Activated T-cell treated with anti-CD3 and anti-CD28 coated beads for 1 hour (primary cell): ENCODE measurements at places on chromosomes 1 and 21.

DNA sequence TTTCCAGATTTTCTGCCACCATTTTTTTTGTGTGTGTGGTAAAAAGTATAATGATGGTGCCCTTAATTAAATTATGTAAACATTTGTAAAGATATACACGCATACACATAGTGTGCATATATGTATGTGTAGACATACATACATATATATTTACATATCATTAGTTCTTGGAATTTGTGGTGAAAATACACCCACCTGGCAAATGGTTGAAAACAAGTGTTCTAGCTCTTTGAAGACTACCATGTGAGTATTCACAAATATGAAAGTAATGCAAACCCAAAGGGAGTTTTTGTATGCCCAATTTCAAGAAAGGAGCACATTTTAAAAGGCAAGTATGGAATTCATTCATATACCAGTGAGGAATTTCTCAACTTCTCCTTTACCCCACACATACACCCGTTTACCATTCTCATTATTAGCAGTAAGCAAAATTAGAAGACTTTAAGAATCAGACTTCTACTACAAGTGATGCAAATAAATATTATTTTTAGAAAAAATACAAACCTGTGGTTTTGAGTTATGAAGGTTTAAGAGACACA lies 8.0 kb downstream of the RABGAP1L start:
- no peak for DNase-seq

GRCh38 chr1:117003223-117003875 lies 1.8 kb downstream of the CD101 start:
- no peak for DNase-seq

DNA sequence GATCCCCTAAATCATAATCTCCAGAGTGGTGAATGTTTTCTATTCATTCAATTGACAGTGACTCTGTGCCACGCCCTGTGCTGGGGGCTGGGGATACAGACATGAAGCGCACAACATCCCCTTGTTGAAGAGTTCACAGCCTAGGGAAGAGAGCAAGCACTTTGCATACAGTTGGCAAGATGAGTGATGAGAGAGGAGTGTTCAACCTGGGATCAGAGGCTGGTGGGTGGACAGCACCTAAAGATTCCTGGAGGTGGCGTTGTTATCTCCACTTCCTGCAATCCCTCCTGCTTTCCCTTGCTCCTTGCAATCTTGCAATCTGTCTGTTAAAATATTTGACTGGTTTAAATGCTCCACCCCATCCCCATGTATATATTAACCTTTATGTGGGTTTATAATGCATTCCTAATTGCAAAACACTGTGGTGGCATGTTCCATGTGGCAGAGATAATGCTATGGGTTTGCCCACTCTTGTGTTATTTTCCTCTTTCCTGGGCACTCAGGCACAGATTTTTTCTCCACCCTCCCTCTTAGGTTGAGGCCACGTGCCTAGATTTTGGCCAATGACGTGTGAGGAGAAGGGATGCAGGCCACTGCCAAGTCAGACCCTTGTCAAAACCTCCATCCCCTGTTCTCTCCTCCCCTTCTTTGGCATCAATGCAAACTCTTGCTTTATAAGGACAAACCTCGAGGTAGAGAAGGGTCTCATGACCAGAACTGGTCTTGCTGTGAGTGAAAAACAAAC lies 36.2 kb upstream of the GADD45A start:
- DNase-seq, result no peak

GRCh38 chr21:24832961-24833360 lies 774.3 kb downstream of the MRPL39 start:
- no peak for DNase-seq

DNA sequence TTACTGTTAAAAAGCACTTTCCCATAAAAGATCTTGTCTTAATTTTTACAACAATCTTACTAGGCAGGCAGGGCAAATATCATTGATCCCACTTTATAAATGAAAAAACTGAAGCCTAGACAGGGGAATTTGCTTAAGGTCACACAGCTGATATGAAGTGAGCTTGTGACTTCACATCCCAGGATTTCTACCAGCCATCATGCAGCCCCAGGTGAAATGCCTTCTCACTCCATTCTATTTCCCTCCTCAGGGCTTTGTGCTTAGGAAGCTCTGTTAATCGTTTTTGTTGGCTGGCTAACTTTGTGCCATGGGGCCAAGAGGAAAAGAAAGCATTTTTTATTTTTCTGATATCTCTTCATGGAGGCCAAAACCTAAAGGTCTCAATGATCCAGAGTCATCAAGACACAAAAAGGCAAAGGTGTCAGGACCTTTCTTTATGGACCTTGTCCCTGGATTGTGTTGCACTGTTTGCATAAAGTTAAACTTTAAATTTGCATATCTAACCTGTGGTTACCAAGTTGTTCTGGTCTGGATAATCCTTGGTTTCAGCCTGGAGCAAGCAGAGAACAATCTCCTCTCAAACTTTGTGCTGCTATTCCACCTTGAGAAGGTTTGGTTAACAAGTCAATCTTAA lies 44.8 kb upstream of the ZNF326 start:
- no peak for DNase-seq

GRCh38 chr1:245001252-245001651 lies 136.9 kb upstream of the HNRNPU start:
- no peak for DNase-seq

GRCh38 chr1:242524571-242525359 lies at the start of gene PLD5:
PLD5 (minus strand) TSS chr1:242524697.
- no peak for DNase-seq

DNA sequence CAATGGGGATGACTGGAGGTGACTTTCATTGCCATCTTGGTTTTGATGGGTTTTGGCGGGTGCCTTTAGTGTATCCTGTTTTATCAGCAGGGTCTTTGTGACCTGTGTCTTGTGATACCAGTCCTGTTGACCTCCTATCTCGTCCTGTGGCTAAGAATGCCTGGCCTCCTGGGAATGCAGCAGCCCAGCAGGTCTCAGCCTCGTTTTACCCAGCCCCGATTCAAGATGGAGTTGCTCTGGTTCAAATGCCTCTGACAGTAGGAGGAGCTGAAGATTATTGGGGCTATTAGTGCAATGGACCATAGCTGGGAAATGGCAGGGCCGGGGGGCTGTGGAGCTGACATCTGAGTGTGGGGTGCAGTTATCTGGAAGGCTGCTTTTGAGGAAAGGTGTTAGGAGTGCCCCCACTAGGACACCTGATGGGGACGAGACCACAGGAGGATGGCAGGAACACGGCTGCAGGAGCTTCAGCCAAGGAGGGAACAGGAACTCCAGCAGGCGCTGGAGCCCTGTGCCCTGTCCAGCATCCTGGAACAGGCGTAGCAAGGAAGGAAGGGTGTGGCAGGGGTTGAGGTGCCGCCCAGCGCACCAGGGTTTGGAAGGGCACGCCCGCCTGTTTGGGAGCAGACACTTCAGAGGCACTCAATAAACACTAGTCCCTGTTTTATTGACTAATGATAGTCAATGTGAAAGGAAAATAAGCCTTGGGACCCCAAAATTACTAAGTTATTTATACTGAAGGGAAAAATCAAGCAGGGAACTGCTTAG lies 15.3 kb upstream of the AGPAT3 start:
- no peak for DNase-seq

DNA sequence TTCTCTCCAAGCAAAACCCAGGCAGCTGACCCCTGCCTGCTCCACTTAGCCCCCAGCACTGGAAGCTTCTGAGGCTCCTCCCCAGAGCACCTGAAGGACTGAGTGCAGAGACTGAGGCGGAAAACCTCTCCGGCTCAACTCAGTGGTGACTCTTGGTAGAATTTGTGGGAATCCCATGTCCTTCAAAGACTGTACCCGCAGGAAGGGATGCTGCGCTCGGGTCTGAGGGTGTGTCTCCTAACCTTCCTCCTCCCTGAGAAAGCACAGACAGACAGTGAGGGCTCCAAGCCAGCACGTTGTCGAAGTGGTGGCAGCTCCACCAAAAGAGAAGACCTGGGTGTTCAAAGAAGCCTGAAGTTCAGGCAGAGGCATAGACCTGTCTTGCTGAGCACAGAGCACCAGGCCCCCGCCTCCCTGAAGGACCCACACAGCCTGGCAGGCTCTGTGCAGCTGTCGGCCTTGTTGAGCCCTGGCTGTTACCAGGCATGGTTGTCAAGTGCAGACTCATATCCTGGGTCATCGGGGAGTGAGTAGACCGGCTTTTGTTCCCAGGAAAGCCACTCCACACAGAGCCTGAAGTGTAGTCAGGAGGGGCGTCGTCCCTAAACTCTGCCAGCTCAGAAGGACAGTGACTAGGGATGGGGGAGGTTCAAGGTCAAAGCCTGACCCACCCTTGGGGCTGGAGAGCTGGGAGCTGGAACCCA lies 36.7 kb downstream of the CSMD2 start:
- DNase-seq, result no peak

DNA sequence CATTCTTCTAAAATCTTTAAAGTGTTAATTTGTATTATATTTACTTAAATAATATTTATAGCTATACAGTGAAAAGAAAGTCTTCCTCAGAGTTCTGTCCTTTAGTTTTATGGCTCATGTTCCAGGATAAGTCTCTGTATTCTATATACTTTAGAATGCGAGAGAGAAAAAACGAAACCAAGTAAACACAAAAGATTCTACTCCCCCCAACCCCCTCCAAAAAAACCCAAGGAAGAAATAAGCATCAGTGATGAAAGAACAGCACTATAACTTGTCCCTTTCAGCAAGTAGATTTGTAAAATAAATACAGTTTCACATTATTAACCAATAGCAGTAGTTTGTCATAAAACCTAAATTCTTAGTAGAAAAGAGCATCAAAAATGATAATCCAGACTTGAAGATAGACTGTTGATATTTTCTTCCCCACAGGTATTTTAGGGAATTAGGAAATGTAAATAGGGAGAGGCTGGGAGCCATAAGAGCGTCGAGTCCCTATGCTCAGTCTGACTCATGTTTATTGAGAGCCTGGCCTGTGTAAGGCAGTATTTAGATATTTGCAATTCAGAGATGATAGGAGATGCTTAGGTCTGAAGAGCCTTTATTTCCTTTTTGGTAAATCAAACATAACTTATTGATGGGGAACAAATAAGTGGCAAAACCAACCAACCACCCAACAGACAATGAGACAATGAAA lies 35.5 kb downstream of the CDC14A start:
- DNase-seq, result no peak

DNA sequence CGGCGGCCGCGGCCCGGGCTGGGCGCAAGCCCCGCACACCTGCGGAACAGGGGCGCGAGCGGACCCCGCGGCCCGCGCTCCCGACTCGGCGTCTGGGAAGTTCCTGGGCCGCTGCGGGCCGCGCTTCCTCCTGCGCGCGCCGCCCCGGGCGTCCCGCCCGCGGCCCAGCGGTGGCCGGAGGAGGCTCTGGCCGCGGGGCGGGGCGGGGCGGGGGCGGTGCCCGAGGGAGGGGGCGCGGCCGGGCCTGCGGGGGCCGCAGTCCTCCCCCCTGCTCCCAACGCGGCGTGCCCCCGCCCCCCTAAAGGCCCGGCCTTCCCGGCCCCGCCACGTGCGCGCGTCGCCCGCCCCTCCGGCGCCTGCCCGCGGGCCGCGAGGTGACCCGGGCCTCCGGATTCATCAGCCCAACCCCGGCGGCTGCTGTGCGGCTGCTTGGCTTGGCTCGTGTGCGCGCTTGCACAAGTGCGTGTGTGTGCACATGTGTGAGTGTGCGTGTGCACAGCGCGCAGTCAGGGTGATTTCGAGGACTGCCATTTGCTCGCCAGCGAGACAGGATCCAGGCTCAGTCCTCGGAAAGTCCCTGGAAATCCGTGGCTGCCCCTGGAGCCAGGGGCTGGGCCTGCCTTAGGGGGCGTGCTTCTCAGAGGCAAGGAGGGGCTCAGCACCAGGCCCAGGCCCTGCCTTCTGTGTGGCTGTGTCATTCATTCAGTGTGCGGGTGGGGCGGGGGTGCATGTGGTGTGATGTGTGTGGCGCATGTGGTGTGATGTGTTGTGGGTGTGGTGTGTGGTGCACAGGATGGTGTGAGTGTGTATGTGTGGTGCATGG lies at the start of gene C2CD2:
TSS of gene C2CD2 (minus strand) at position 188 of the 823 bp plus-strand sequence. CDS start 370 bp downstream, outside the sequence.
- DNase-seq, result no peak
